HS-5 (cell line): ENCODE measurements at places on chromosomes 5 and 9.

- DNase-seq, result no peak
Observed at GRCh38 chr9:21854119-21854518, 51.7 kb downstream of the MTAP start.

DNA sequence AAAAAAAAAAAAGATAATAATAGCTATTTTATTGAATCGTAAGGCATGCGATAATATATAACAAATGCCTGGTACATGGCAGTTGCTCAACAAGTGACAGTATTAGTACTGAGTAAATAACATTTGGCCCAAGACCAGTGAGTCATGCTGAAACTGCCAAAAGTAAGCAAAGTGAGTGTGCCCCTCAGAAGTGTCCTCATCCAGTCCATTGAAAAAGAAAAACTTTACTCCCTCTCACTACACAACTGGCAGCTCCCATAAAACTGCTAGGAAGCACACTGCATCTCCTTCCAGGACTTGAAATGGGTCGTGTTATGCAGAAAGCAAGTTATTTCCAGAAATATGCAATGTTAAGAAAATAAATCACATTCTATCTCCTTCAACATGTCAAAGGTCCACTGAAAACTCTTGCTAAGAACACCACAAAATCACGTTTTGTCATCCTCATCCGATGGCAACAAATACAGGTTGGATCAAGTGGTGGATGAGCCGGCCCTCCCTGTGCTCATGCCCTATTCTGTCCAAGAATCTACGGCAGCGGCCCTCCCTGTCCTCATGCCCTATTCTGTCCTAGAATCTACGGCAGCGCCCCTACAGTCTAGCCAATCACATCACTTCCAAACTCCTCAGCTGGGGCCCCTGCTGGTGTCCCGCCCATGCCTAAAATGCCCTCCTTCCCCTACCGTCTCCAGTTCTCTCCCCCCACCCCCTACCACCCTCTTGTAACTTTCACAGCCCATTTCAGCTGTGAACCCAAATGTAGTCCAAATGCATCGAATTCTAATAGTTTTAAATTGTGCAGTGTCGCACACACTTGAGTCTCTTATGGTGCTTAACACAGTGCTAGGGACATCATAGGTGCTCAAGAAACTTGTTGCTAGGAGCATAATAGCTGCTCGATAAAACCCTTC, 12.5 kb downstream of the PTCH1 start:
- DNase-seq, result no peak

DNA sequence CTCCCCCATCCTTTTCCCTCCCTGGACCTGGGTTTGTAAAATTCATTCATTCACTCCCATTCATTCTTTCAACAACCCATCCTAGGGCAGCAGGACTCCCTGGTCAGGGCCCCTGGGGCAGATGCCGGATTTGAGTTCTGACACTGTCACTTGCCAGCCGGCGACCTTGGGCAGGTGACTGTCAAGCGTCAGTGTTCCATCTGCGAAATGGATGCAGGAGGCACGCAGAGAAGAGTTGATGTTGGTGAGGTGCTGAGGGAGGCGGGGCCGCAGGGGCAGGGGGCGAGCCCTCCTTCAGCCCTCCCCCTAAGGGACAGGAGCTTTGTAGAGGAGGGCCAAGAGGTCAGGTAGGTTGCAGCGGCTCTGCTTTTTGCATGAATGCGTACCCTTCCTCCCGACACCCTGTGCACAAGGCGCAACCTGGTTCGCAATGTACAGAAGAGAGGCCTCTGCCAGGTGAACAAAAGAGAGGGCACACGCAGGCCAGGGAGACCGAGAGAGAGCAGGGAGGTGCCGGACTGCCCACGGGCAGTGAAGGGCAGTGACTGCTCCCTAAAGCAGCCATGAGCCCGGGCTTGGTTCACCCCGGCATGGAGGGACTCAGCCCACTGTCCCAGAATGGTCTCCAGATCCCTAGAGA, 128.1 kb downstream of the BARX1 start:
- no peak for DNase-seq

DNA sequence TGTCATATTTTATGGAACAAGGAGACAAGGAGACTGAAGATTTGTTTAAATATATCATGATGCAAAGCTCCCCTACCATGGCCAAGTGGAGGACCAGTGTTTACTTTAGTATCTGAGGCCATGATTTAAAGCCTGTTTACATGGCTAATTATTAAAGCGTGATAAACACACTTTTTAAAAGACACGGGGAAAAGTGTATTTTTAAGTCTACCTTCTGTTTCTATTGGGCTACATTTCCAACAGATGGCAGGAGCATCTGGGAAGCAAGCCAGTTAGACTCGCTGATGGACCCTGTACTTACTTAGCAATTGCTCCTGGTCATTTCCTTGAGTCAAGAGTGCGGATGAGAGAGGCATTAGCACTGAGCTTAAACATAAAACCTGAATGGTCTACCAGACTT, 480.3 kb upstream of the SEMA6A start:
- DNase-seq, result no peak

DNA sequence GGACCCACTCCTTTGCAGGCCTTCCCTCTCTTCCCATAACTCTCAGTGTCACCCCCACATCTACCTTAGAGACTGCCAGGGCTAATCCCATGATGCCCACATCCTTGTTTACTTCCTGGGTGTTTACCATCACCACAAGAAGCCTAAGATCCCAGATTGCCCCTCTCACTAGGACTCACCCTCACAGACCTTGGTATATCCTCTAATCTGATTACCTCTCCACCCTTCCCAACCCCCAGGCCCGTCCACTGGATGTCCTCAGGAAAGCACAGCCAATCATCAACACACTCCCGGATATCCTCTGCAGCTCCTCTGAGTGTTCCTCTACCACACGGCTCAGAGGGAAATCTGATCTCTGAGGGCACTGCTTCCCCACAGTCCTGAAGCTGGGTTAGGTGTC, 91.0 kb downstream of the FOXD1 start:
- DNase-seq, result no peak

- DNase-seq, result no peak
Observed at GRCh38 chr9:35380039-35380438, 109.9 kb upstream of the RUSC2 start.

GRCh38 chr9:77471572-77471971, 176.6 kb downstream of the GNA14 start:
- no peak for DNase-seq

DNA sequence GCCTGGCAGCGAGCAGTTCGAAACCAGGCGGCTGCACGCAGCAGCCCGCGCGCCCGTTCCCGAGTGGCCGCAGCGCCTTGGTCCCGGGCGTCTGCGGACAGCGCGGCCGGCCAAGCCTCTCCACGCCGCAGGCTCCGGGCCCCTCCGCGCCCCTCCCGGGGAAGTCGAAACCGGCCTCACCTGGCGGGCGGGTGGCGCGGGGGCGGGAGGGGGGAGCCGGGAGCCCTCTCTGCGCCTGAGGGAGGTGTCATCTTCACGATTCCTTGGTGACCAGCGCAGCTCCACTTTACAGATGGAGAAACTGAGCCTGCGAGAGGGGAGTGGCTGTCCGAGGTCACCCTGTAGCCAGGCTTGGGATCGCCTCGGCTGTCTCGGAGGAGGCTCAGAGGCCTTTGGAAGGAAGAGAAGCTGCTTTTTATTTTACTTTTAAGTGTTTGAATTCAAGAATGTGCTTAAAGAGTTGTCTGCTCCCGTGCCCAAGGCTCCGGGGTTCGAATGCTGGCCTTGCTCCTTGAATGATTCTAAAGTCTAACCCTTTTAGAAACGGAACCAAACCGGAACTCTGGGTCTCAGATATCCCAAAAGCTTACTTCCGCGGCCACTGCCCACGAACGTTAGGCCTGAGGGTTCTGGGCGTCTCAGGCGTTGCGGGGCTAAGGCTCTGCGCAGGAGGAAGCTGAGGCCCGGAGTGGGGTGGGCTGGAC, 662 bp downstream of the SUSD3 start:
- DNase-seq, result no peak
